ENCODE measurements at places on chromosomes 4 and X.

- no peak for DNase-seq
These were observed 140.3 kb upstream of the SH3RF1 start for GRCh38 chr4:169410839-169411770.

DNA sequence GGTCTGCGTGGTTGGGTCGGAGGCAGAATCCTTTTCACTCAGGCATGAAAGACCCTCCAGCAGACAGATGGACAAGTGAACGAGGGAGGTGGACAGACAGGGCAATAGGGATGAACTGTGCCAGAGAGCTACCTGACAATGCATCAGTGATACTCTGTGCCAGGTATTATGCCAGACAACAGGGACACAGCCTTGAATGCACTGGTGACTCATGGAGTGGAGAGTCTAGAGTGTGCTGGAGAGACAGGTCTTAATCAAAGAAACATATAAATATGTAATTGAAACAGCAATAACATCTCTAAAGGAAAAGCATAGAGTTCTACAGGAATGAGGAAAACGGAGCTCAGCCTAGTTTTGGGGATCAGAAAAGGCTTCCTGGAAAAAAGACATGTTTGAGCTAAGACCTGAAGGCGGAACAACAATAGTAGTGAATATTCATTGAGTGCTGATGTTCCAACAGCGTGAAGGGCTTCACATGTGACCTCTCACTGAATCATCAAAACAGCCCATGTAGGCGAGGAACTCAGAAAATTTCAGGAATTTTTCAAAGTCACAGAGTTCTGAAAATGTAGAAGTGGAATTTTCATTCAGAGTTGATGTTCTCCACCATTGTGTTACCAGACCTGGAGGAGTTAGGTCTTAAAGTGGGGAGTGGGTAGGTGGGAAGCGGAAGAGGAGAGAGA is 20.0 kb upstream of the FGFBP2 start:
- DNase-seq = no peak

- DNase-seq = no peak
These were observed 3.9 kb downstream of the CITED1 start for GRCh38 chrX:72301781-72302180.

- DNase-seq = no peak
These were observed 151.6 kb downstream of the CBLL2 start for GRCh38 chrX:22424122-22424915.

DNA sequence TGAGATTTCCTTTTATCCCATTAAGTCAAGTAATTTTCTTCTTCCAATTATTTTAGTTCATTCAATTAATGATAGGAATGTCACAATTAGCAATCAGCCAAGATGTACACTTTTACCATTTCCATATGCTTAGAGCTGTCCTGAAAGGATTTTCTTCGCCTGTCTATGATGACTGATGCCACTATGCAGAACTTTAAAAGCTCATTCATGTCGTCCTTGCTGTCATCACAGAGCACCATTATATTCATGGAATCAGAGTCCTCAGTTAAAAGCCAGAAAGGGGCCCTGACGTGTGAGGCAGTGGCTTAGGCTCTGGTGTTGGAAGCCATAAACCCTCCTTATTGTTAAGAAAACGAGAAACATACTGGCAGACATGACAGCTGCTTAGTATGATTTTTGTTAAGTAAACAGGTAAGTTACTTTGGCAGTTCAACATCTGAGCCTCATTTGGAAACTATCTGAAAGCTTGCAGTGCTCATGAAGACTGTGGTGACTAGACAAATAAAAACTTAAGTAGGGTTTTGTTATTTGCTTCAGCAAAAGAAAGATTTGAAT is 73.1 kb downstream of the HHIP start:
- DNase-seq = no peak

- no peak for DNase-seq
These were observed 86.9 kb downstream of the RELL1 start for GRCh38 chr4:37599092-37599790.

- no peak for DNase-seq
These were observed 14.9 kb downstream of the CPE start for GRCh38 chr4:165393704-165394103.

GRCh38 chr4:12458621-12459020 is 1025.5 kb downstream of the RAB28 start:
- no peak for DNase-seq

- DNase-seq = no peak
These were observed 426.3 kb upstream of the FAM241A start for GRCh38 chr4:111718763-111719559.

DNA sequence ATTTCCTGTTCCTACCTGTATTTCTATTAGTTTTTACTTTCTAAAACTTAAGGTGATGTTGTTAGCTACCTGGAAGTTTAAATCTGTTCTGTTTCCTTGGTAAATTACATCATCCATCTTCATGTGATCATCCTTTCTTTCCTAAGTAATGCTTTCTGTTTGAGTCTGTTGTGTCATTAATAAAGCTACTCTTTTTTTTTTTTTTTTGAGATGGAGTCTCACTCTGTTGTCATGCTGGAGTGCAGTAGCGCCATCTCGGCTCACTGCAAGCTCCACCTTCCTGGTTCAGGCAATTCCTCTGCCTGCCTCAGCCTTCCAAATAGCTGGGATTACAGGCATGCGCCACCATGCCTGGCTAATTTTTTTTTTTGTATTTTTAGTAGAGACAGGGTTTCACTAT is 73.3 kb downstream of the FIP1L1 start:
- no peak for DNase-seq

DNA sequence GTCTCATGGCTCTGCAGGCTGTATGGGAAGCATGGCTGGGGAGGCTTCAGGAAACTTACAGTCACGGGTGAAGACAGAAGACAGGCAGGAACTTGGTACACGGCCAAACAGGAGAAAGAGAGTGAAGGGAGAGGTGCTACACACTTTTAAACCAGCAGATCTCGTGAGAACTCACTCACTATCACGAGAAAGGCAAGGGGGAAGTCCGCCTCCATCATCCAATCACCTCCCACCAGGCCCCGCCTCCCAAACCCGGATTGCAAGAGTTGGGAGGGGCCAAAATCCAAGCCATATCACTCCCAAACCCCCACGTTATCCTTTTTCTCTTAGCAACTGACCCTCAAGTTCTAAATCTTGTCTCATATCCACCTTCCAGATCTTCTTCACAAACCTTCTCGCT is 1710.5 kb upstream of the TENM3 start:
- DNase-seq = no peak

DNA sequence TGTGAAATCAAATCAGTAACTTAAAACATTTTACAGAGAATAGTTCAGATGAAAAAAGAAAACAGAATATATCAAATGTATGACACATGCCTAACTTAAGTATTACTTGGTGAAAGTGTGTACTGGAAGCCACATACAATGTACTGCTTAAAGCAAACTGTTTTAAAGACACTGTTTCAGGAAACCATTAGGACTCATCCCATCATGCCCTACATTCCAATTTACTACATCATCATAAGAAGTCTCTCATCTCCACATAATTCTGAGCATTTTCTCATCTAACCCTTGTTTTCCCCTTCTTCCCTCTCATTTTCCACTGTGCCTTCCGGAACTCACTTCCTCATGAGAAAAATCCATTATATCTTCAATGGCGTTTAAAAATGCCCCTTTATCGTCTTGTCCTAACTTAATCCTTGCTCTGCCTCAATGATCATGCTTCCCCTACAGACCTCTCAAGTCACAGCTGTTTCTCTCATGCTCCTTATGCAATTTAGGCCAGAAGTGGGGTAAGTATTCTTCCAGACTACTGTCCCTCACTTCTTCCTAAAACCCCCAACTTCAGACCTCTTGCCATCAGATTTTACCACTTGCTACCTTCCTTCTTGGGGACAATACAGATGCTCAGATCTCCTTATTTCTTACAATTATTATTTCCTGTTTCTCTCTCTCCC is 26.8 kb upstream of the FGF5 start:
- DNase-seq = no peak

GRCh38 chrX:101774340-101774739 is 114.7 kb upstream of the ARMCX2 start:
- no peak for DNase-seq

GRCh38 chrX:151346931-151347543 is 50.0 kb upstream of the VMA21 start:
- DNase-seq = no peak

GRCh38 chrX:72123471-72124185 is 8.1 kb downstream of the RTL5 start:
- no peak for DNase-seq

DNA sequence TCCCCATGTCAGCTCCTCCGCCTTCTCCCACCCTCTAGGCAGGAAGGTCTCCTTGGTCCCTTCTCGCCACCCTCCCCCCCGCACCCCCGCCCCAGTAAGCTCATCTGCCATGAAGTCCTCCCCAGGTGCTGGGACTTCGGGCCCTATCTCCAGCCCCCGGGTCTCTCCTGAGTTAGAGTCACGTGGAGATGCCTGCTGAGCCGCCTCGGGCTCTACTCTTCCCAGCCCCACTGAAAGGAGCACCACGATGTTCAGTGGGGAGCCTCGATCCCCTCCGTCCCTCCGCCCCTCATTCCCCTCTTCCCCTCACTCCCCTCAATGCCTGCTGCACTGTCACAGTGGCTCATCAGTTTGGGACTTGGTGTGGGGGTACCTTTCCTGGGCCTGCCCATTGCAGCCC is 3.9 kb downstream of the HTRA3 start:
- DNase-seq = no peak

- peak; percentile 52 for DNase-seq
These were observed 87.7 kb upstream of the WWC2 start for GRCh38 chr4:183011213-183011907.

DNA sequence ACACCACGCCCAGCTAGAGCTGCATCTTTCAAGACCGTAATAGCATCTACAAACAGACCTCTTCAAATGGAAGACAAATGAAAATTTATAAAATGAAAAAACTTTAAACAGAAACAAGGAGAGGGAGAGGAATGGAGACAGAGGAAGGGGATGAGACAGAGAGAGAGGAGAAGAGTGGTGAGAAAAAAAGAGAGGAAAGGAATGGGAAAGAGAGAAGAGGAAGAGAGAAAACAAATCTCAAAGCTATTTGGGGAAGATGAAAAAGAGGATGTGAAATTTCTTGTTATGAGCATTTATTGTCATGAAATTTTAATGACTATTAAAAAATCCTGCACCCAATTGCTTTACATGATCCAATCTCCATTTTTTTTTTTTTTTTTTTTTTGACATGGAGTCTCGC is 726.9 kb downstream of the GRID2 start:
- no peak for DNase-seq

DNA sequence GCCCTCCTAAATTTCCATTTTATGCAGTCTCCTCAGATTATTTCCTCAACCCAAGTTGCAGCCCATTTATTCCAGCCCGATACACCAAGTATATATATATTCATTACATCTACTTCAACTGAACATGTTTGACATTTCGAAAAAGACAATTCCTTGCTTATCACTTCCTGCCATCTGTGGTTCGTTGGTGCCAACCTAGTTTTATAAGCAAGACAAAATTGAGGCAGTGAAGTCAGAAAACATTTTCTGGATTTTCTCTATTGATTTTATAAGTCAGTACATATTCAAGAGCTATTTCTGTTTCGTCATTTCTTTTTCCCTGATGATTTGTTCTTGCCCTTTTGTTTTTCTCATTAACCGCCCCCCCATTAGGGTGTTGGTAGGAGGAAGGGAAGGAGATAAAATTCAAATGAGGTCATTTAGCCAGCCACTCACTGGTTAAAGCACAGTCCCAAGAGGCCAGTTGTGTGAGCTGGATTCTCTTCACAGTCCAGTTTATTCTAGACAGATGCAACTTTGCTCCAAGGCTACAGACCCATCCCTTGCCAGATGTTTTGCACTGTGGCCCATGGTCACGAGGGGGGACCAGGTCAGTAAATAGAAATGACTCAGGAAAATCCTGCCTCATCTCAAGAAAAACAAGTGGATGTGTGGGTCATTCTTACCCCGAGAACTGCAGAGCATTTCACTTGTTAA is 20.3 kb upstream of the VEGFD start:
- DNase-seq = peak; percentile 8

- no peak for DNase-seq
These were observed 90.9 kb upstream of the TMEM33 start for GRCh38 chr4:41844327-41844726.

- DNase-seq = no peak
These were observed 541.7 kb downstream of the BCOR start for GRCh38 chrX:39556056-39556455.

DNA sequence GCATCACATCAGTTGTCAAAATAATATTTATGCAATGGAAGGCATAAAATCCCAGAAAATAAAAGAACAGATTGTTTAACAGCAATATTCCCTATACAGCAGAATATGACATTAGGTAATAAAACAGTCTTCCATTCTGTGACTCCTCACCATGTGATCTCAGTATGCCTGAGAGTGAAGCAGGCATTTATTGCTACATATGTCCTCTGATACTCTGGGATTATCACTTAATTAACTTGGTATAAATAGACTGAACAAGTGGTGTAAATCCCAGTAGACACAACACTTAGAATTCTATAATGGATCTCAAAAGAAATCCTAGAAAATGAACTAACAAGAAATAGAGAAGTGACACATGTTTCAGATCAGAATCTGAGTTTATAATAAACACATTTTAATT is 841.3 kb downstream of the PDHA2 start:
- no peak for DNase-seq

GRCh38 chrX:44152852-44153251 is 179.7 kb upstream of the NDP start:
- DNase-seq = no peak

- no peak for DNase-seq
These were observed 93.0 kb upstream of the ARHGAP24 start for GRCh38 chr4:85381968-85382367.

DNA sequence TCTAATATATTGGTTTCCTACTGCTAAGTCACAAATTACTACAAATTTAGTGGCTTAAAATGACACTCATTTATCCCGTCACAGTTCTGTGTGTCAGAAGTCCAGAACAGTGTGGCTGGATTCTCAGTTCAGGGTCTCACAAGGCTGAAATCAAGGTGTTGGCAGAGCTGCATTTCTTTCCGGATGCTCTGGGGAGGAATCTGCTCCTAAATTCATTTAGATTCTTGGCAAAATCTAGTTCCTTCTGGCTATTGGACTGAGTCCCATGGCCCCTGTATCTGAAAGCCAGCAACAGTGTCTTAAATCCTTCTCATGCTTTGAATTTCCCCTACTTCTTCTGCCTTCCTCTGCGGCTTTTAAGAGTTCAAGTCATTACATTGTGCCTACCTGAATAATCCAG is 103.1 kb upstream of the BMP3 start:
- DNase-seq = no peak
